Natural killer cell treated with Interleukin-12 subunit alpha and Interleukin-12 subunit beta and Interleukin-15 and Interleukin-18, amount 100 ng/mL, for 72 hours (primary cell): ENCODE measurements at places on chromosomes 5 and 9. TPM values are rescaled to one million over a fixed set of nuclear protein-coding genes. Genes with fewer than 3 reads are reported as not detected.

- no peak for DNase-seq
Observed at GRCh38 chr5:125451622-125452021, 705.2 kb upstream of the ZNF608 start.

The SYK gene
- total RNA-seq, result 25.8 TPM

GRCh38 chr5:112552216-112552615 is 133.1 kb upstream of the EPB41L4A start:
- DNase-seq, result no peak

DNA sequence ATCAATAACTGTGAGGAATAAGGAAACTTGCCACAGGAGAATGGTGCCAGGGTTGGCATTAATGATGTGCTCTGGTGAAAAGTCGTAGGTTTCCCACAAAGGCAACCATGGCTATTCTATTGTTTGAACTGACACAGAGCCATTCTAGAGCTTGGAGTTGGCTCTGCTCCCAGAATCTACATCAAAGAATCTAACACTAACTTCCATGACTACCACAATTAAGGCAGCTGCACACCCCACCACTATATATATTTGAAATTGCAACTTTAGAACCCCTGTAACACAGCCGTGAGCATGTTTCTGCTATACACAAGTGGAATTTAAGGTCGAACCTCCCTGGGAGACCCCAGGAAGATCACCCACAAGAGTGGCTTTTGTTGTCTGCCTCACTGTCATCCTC is 89.7 kb upstream of the CCDC152 start:
- no peak for DNase-seq

The SH2D3C gene
- 23.9 TPM for total RNA-seq

DNA sequence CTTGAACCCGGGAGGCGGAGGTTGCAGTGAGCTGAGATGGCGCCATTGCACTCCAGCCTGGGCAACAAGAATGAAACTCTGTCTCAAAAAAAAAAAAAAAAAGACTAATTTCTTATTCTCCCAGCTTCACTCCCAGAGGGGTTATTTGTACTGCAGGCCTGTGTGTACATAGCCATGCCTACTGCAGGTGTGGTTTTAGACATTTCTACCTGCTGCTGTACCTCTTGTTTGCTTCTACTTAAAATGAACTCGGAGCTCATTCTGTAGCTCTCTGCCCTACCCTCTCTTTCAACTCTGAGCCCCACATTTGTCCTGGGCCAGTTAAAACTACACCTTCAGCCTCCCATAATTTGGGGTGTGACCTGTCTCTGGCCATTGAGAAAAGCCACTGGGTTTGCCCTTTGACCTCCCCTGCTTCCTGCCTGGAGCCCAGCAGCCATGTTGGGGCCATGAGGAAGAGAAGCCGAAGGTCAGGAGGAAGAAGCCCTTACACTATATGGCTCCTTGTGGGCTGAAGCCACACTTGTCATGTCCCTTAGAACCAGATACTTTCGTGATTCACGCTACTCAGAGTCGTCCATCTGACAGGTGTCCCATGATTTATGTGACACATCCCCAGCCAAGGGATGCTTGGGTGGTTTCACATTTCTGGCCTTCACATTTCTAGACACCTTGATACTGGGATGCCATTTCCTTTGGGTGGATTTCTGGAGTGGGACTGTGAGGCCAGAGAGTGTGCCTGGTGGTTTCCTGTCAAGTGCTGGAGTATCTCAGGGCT is 9.4 kb upstream of the CARD19 start:
- DNase-seq, result peak; percentile 26

- no peak for DNase-seq
Observed at GRCh38 chr5:174575043-174575442, 149.3 kb upstream of the MSX2 start.

The SH3TC2 gene
- total RNA-seq, result not detected

- DNase-seq, result no peak
Observed at GRCh38 chr9:96854651-96855273, 448 bp upstream of the ZNF782 start.

DNA sequence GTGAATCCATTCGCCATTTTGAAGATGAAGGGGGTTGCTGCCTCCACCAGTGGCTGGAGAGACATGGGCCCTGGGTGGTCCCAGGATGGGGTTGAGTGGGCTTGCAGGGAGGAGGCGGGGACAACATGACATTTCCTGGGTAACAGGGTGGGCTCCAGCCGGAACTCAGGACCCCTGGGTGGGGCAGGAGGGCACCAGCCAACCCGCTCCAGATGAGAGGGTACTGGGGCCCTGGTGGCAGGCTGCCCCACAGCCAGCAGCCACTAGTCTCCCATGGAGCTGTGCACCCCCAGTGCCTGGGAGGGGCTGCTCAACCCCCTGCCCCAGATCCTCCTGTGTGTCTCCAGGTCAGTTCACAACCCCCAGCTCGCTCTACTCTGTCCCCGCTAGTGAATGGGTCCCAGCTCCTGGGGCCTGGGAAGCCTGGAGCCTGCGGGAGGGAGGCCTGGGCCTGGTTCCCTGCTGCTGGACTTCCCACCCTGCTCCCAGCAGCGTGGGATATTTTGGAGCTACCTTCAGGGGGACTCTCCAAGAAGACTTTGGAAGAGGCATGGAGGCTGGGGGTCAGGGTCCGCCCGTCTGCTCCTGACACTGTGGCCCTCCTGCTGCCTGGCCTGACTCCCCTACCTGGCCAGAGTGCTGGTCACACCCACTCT is 55.9 kb downstream of the AHRR start:
- DNase-seq, result no peak

The BTNL8 gene
- total RNA-seq, result not detected

The MCC gene
- 0.45 TPM for total RNA-seq

- DNase-seq, result no peak
Observed at GRCh38 chr5:54821445-54822323, 163.7 kb downstream of the ESM1 start.

GRCh38 chr5:176725521-176726280 is 78.4 kb downstream of the TSPAN17 start:
- DNase-seq, result no peak

The PRRX2 gene
- not detected for total RNA-seq

The FGF1 gene
- not detected for total RNA-seq

DNA sequence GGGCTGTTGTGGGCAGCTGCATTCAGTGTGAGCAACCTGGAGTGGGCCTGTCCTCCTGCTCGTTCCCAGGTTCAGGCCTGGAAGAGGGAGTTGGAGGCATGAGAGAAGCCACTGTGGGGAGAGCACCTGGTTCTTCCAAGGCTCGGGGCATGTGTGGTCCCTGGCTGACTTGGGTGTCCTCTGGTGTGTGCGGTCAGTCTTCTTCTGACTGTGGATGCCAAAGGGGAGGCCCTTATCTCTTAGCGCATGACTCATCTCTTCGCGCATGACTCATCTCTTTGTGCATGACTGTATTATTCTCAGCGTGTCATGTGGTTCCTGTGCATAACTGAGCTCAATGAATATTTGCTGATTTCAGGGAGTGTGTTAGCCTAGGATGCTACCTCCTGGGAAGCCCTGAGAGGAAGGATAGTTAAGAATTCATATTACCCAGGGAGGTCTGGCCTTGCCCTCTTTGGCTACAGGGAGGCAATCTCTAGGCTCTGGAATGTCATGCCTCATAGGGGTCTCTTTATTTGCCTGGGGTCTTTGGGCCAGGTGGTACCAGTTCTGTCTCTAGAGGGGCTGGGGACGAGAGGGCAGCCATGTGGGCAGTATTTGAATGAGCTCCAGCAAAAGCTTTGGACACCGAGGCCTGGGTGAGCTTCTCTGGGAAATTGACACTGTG is 188.7 kb downstream of the HSPA4 start:
- peak; percentile 73 for DNase-seq

DNA sequence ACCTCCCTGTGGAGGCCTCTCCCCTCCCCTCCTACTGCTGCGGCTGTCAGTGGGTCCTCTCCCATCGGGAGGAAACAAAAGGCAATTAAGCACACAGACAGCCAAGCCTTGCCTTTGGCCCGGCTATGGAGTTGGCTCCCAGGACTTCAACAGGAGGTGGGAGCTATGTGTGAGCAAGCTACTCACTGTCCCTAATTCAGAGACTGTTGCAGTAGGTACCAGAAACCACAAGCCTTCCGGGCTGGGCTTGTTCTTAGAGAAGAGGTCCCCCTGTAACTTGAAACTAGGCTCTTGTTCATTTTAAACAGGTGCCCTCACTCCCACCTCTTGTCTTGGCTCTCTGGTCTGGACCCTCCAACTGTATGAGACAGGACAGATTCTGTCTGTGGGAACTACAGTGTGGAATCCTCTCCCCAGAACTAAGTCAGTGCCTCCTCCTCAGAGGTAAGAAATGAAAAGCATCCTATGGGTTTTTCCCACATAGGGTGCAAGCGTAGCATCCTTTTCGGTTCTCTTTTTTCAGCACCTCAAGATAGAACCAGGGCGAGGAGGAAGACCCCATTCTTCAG is 561.1 kb downstream of the EBF1 start:
- DNase-seq, result no peak

GRCh38 chr5:99247346-99247745 is 318.5 kb upstream of the CHD1 start:
- no peak for DNase-seq

The QRFP gene
- not detected for total RNA-seq

- DNase-seq, result no peak
Observed at GRCh38 chr5:18602402-18602801, 968.1 kb downstream of the TAF11L14 start.

The CEL gene
- 2.1 TPM for total RNA-seq

- no peak for DNase-seq
Observed at GRCh38 chr5:34700078-34700452, 43.9 kb downstream of the RAI14 start.

DNA sequence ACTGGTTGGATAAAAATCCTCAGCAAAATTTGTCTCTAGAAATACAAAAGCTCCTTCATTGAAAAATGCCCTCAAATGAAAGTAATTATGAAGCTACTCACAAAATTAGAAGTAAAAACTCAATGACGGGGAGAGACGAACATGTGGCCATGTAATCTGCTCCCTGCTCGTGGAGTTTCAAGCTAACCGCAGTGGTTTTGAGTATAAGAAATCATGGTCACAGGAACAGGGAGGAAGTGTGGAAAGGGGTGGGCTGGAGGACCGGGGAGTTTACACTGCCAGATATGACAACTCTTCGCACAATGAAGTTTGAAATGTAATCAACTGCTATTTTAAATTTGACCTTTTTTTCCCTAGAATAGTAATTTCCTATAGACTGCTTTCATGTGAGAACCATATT is 765.4 kb upstream of the DMAC1 start:
- DNase-seq, result no peak

GRCh38 chr9:100352201-100352726 is 478 bp downstream of the TEX10 start:
- DNase-seq, result peak; percentile 64

GRCh38 chr5:88984040-88984439 is 101.1 kb upstream of the MEF2C start:
- DNase-seq, result no peak

The SLCO6A1 gene
- not detected for total RNA-seq

DNA sequence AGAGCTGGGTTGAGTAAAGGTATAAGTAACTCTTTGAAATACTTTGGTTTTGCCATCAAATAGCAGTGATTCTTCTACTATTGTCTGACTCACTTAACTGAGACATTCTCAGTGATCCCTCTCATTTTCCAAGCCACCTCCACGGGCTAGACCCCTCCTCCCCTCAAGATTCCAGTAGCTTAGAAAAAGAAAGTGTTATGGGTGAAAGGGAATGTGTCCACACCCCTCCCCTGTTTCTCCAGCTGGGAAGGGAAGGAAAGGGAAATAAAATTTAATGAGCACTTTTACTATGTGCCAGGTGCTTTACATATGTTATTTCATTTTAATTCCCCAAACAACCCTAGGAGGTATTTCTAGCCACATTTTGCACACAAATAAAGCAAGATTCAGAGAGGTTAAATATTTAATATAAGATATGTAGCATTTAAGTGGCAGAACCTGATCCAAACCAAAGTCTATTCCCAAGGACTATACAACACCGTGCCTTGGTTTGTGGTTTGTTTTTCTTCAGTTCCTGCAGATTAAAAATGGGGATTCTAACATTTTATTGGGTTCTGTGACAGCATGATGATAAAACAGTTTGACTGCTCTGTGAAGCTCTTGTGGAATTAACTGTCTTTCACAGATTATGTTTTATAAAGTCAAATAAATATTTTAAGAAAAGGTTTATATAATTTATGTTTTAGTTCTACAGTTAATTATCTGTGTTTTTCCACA is 135.9 kb downstream of the ZSWIM6 start:
- no peak for DNase-seq

DNA sequence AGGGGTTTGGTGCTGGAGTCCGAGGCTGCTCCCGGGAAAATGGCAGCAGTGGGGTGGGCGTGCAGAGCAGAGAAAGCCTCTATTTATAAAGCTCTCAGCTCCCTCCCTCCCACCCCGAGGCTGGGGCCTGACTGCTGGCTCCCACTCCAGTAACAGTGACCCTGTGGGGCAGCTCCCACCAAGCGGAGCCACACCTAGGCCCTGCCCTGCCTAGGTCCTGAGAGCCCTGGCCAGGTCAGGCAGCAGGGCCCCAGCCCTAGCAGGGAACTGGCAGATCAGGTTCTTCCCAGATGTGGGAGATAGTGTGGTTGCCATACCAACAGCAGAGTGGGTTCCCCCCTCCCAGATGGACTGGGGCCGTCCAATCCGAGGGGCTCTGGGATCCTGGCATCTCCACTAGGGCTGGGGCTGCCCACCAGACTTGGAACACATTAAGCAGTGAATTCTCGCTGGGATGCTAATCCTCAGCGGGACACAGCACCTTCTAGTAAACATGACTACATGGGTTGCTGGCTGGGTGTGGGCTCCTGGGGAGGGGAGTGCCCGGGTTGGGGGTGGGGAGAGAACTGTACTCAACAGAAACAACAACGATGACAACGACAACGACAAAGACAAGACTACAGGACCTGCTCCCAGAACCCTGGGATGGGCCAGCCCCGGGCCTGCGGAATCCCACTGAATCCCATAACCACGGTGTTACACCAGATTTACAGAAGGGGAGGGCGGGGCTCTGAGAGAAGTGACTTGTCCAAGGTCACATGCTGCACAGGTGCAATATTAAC is 1.5 kb downstream of the SH3GLB2 start:
- no peak for DNase-seq

DNA sequence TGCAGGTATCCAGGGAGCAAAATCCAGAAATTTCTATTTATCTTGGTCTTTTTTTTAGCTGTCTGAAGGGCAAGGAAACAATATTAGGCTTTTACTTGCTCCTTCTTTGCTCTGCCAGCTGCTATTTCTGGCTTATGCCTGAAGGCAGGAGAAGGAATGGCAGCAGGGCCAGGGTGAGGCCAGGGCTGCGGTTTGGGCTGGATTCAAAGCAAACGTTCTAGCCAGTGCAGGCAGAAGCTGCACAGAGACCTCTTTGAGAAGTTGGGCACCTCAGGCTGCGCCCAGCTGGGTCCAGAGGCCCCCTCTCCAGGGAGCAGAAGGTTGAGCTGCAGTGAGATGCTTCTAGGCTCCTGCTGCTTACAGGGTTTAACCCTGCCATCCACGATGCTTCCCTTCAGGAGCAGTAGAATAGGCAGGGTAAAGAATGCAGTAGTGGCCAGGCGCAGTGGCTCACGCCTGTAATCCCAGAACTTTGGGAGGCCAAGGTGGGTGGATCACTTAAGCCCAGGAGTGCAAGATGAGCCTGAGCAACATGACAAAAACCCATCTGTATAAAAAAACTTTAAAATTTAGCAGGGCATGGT is 201.2 kb downstream of the ADCY2 start:
- no peak for DNase-seq

The CBY3 gene
- total RNA-seq, result 1.6 TPM
